NCI-H345 (cell line): ENCODE measurements at places on chromosomes 3 and 15.

DNA sequence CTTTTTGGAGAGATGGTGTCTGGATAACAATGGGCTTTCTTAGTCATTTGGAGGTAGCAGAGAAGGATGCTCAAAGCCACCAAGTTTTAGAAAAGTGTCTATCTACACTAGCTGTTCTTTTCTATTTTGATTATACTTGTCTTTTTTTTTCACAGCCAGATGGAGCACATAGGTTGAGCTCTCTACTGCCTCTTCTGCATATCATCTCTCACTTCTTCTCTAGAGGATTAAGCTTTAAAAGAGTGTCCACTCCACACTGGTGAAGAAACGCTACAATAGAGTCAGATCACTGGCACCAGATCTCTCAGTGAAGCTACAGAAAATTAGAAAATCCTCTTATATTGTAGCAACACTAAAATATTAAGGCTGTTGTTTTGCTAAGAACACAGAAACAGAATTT, 145.3 kb upstream of the MBNL1 start:
- no peak for DNase-seq

DNA sequence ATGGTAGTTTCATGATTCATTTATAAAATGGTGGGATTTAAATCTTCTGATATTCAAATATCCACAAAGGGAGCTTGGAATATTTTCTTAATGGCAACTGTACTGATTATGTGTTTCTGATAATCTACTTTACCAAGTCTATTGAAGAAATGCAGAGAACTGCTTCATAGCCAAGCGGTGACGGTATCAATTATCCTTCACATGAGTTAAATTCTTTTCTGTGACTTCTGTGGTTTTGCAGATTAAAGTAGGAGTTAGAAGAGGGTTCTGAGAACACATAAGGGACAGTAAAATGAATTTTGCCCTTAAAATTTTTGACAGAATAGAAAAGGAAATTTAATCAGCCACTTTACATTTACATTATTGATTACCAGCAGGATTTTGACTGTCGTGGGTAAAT, 563.2 kb downstream of the GBE1 start:
- no peak for DNase-seq

GRCh38 chr3:37957539-37957936, 33.0 kb upstream of the VILL start:
- no peak for DNase-seq

- DNase-seq = no peak
Observed at GRCh38 chr15:31100738-31101137, 787 bp downstream of the TRPM1 start.

DNA sequence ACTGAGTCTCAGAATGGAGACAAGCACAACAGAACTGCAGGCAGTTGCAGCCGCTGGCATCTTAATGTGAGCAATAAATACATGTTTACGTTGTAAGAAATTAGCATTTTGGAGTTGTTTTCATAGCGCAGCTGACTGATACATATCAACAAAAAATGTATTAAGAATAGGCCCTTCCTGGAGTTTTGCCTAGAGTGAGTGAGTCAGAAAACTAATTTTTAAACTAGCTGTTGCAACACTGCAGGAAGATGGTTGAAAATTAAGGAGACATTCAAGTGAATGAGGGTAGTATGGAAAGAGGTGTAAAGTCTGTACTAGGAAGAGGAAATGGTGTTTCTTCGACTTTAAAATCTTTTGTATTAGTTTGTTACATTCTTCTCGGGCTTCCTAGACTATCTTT, 39.6 kb upstream of the TIMP4 start:
- no peak for DNase-seq
